ENCODE measurements at places on chromosomes 12 and 14.

- DNase-seq = no peak
Observed at GRCh38 chr12:122917507-122918121, 21.7 kb upstream of the VPS37B start.

GRCh38 chr12:113766131-113766878 is 199.8 kb downstream of the RBM19 start:
- DNase-seq = peak; percentile 26

- DNase-seq = no peak
Observed at GRCh38 chr12:10027311-10027710, 3.2 kb upstream of the CLEC9A start.

GRCh38 chr12:124368421-124369032 is 73.6 kb downstream of the RFLNA start:
- no peak for DNase-seq

GRCh38 chr14:24353559-24354481 is 14.0 kb upstream of the RIPK3 start:
- no peak for DNase-seq

DNA sequence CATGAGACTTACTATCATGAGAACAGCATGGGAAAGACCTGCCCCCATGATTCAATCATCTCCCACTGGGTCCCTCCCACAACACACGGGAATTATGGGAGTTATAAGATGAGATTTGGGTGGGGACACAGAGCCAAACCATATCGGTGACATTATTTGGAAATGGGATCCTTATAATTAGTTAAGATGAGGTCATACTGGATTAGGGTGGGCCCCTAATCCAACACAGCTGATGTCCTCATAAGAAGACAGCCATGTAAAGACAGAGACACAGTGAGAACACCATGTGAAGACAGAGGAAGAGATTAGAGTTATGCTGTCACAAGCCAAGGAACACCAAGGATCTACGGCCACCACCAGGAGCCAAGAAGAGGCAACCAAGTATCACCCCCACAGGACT is 161.7 kb downstream of the SPTSSA start:
- no peak for DNase-seq

DNA sequence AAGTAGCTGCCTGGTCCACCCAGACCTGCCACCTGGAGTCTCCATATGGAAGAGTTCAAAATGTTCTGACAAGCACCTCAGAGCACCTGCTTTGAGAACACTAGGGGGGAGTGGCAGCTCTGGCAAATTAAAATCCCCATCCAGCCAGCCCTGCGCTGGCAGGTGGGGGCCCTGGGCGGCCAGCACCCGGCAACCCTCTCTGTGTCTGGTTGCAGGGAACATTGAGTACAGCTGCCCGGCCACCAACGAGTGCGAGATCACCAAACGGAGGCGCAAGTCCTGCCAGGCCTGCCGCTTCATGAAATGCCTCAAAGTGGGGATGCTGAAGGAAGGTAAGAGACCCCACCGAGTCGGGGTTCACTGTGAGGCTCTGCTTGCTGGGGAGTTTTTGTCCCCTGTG is 86.4 kb downstream of the ESRRB start:
- DNase-seq = no peak

DNA sequence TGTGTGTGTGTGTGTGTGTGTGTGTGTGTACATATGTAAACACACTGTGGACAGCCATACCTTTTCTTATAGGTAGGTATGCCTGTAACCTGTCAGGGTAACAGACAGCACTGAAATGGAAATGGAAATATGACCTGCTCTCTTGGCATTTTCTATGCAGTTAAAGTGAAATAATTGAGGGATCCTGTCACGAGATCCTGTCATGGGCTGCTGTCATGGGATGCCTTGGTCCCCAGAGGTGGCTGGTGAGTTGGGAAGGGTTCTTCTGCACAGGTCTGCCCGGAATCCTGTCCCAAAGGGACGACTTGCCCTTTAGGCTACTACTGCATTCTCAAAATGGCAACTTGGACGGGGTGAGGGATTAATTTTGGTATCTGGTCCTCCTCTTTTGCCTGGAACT is 47.3 kb downstream of the ELK3 start:
- no peak for DNase-seq

GRCh38 chr14:93212432-93212831 is 5.4 kb downstream of the UBR7 start:
- no peak for DNase-seq

- no peak for DNase-seq
Observed at GRCh38 chr12:132172619-132173018, 28.4 kb downstream of the NOC4L start.

GRCh38 chr12:27607591-27607990 is 83.6 kb downstream of the PPFIBP1 start:
- DNase-seq = no peak

- DNase-seq = no peak
Observed at GRCh38 chr12:120010661-120011230, 21.7 kb downstream of the BICDL1 start.

GRCh38 chr12:97167598-97167997 is 260.5 kb downstream of the NEDD1 start:
- DNase-seq = no peak

DNA sequence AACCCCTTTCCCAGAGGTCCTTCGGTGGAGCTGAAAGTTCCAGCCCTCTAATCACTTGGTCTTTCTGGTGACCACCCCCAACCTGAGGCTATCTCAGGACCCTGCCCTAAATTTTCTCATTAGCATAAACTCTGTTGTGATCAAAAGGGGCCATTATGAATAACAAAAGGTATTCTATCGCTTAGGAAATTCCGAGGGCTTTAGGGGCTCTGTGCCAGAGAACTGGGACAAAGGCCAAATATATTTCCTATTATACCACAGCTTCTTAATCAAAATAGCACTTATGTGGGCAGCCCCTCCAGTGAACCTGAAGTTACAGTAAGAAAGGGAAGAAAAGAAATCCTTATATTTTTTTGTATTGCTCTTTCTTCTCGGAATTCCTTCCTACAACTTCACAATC is 125.3 kb upstream of the NPAS3 start:
- DNase-seq = no peak

GRCh38 chr14:61712137-61712536 is 16.8 kb downstream of the HIF1A start:
- no peak for DNase-seq

GRCh38 chr12:78204926-78205325 is 374.2 kb downstream of the NAV3 start:
- no peak for DNase-seq

DNA sequence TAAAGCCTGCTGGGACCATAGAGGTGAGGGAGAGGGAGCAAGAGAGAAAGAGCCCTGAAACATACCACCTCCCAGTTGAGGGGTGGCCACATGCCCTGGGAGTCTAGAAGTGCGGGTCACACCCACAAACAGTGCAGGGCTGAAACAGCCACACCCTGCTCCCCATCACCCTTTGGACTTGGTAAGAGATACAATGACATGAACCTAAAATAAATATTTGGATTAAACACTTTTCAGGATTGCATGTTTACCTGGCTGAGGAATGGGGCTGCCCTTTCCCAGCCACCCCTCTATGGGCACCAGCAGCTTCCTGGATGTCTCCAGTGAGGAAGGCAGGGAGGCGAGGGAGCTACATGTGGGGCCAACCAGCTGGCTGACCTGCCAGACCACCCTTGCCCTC is 39.0 kb upstream of the TC2N start:
- DNase-seq = no peak

DNA sequence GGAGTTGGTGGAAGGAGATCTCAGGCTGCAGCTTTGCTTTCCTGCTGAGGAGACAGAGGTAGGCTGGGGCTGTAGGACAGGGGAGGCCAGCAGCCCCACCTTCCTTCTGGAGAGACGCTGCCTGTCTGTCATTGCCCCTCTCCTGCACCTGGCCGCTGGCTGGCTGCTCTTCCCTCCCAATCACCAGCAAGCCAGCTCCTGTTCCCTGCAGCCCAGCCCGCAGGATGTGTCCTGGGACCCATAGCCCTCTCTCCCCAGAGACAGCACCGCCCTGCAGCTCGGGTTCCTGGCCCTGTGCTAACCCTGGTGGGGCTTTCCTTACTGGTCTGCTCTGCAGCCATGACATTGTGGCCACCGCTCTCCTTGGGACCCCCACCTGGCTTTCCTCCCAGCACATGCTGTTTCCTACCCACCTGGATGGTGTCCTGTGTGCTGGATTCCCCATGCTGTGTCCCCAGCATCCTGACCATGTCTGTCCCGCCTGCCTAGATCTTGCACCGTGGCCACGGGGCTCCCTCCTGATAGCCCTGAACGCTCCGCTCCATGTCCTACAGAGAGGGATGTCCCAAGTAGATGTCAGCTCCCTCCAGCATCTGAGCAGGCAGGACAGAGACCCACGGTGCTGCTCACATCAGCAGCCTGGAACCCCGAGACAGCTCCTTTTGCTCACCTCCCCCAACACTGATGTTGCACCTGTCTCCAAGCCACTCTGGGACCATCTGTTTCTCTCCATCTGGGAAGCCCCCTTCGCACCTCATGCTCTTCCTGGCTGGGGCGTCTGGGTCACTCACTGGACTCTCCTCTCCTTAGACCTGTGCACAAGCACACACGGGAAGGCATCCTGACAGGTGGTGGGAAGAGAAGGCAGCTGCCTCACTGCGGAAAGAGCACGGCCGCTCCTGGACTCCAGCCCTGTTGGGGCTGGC is 1.1 kb upstream of the MTA1 start:
- DNase-seq = no peak

- DNase-seq = no peak
Observed at GRCh38 chr12:6166808-6167207, 33.4 kb upstream of the CD9 start.

- DNase-seq = no peak
Observed at GRCh38 chr12:3017281-3017680, 58.1 kb downstream of the TEAD4 start.

DNA sequence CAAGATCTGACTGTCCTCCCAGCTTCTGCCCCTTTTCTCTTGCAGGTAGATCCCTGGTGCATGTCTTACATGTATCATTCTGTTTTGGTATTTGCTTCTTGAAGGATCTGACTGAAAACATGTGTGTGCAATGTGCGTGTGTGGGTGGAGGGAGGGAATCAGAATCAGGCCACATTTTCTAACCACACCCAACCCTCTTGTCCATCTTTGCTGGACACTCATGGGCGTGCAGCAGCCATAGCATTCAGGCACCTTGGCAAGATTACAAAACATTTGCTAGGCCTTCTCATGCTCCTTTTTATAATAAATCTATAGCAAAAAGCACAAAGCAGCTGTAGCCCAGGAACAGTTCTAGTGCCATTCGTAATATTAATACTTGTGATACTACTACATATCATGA is 233.6 kb upstream of the E2F7 start:
- no peak for DNase-seq

DNA sequence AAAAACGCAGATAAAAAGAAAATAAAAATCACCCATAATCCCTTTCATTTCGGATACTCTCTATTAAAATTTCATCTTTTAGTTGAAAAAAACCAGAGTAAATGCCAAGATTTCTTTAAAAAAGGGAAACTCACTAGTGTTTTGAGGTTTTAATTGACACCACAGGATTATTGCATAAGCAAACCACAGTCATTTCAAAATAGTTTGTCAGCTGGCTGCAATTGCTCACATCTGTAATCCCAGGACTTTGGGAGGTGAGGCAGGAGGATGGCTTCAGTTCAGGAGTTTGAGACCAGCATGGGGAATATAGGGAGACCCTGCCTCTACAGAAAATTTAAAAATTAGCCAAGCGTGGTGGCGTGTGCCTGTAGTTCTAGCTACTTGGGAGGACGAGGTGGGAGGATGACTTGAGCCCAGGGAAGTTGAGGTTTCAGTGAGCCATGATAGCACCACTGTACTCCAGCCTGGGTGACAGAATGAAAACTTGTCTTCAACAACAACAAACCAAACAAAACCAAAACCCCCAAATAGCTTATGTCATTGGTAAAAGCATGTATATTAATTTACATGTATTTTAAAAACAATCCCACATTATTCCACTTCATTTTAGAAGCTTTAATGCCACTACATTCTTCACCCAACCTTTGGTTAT is 48.8 kb downstream of the SYNE2 start:
- no peak for DNase-seq

DNA sequence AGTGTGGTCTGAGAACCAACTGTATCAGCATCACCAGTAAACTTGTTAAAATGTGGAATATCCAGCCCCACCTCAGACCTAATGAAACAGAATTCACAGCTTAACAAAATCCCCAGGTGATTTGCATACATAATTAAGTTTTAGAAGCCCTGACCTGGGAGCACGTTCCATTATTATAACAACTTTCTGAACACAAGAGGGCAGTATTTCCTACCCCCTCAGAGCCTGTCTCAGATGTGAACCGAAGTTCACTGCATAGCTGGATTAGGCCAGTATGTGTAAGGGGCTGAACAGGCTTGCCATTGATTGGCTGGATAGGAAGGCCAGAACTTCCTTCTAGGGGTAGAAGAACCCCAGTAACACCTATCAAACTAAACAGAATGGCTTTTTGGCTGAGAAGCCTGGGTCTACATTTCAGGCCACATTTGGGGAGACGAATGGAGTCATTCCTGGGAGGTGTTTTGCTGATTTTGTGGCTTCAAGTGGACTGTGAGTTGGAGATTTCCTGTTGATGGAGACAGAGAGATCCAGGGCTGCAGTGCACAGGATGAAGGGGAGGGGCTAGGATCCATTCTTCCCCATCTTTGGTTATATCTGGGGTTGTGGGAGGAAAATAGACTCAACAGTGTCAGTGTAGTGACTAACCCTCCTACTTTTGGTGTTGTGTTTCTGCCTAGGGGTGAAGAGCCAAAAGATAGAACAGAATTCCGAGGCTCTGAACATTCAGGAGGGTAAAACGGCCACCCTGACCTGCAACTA is 94.7 kb upstream of the OR4E1 start:
- DNase-seq = no peak

DNA sequence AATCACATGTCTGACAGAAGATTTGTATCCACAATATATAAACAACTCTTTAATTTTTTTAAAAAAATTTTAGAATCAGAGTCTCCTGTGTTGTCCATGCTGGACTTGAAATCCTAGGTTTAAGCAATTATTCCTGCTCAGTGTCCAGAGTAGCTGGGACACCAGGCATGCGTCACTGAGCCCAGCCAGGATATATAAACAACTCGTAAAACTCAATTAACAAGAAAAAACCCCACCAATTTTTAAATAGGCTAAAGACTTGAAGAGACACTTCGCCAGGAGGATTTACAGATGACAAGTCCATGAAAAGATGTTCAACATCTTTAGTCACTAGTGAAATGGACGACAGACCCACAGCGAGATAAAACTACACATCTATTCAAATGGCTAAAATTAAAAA is 2.0 kb upstream of the SCN8A start:
- no peak for DNase-seq

GRCh38 chr12:1935242-1935641 is 16.8 kb upstream of the CACNA2D4 start:
- DNase-seq = no peak

GRCh38 chr14:98665007-98665406 is 607.0 kb downstream of the BCL11B start:
- no peak for DNase-seq

- peak; percentile 76 for DNase-seq
Observed at GRCh38 chr12:98456576-98457573, 58.5 kb upstream of the TMPO start.
